Activated effector memory CD4-positive, alpha-beta T cell treated with anti-CD3 and anti-CD28 coated beads, Interleukin-2, amount 50 U/mL, for 16 hours (primary cell): ENCODE measurements at places on chromosomes 5 and 9.

GRCh38 chr5:172420235-172420939 is 33.9 kb downstream of the SH3PXD2B start:
- DNase-seq: no peak

DNA sequence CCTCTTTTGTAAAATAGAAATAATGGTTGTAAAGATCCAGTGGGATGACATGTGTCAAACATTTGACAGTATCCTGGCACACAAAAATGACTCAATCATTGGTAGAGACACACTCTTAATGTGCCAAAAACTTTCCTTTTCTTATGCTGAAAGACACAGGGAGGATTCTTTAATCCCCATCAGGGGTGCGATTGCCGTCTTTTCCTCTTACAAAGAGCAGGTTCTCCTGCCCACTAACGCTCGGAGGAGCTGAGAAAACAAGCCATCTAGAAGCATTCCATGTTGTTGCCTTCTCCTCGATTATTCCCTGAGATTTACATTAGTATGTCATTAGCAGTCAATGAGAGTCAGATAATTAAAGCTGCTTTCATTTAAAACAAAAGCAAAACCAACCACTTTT is 342.6 kb upstream of the CCNH start:
- no peak for DNase-seq

GRCh38 chr9:112038017-112038408 is 137.1 kb downstream of the SUSD1 start:
- no peak for DNase-seq

DNA sequence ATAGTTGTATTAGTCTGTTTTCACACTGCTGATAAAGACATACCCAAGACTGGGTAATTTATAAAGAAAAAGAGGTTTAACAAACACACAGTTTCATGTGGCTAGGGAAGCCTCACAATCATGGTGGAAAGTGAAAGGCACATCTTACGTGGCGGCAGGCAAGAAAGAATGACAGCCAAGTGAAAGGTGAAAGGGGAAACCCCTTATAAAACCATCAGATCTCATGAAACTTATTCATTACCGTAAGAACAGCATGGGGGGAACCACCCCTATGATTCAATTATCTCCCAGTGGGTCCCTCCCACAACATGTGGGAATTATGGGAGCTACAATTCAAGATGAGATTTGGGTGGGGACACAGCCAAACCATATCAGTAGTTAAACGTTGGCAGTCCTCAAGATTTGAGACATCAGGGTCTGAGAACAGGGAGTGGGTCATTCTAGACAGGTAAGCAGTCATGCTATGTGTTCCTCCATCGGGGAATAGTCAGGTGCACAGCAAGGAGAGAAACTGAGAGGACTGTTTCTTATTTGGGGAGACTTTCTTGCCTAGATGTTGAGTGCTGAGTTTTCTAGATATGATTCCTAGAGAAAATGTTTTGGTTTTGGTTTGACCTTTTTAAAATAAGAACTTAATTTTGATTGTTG is 45.8 kb upstream of the ENTREP1 start:
- DNase-seq: no peak

DNA sequence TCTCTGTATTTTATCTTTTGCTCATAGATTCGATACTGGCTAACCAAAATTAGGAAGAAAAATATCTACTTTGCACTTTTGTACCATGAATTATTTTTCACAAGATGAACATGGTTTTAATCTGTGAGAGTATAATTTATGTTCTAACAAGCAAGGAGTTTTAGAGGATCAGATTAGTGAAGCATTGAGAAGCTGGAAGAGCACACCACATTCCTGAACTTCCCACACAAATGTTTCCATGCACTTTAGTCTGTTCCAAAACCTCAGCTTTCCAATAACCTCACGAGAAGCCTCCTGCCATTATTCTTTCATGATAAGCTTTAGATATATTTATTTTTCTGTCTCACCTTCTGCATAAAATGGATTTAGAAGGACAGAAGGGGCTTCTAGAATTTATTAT is 98.7 kb upstream of the MPDZ start:
- DNase-seq: no peak

DNA sequence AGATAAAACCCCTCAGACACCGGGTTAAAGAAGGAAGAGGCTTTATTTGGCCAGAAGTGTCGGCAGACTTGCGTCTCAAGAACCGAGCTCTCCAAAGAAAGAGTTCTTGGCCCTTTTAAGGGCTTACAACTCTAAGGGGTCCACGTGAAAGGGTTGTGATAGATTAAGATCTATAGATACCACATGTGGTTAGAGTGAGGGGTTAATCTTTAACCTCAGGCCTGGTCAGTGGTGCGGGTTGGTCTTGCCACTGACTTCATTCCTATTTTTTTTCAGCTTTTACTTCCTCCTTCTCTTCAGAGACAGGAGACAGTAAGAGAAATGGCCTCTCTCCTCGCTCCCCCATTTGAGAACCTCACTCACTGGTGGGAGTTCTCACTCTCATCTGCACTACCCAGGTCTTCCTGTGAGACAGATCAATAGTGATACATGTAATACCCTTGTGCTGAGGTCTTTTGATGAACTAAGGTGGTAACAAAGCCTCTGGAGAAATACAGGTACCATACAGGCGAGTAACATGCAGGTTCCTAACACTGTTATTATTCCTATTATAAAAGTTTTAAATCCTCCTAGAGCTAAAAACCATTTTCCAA is 52.4 kb upstream of the COX7C start:
- DNase-seq: no peak

DNA sequence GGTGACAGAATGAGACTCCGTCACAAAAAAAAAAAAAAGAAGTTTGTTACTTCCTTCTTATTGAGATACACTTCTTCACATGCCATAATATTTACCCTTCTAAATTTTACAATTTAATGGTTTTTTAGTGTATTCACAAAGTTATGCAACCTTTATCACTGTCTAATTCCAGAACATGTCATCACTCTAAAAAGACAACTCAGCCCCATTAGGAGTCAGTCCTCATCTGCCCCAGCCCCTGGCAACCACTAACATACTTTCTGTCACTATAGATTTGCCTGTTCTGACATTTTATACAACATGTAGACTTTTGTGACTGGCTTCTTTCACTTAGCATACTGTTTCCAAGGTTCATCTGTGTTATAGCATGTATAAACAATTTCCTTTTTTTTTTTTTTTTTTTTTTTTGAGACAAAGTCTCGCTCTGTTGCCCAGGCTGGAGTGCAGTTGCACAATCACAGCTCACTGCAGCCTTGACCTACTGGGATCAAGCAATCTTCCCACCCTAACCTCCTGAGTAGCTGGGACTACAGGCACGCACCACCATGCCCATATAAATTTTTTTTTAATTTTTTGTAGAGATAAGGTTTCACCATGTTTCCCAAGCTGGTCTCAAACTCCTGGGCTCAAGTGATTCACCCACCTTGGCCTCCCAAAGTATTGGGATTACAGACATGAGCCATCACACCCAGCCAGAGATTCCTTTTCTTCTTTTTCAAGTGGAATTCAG is 18.0 kb downstream of the AQP3 start:
- no peak for DNase-seq

DNA sequence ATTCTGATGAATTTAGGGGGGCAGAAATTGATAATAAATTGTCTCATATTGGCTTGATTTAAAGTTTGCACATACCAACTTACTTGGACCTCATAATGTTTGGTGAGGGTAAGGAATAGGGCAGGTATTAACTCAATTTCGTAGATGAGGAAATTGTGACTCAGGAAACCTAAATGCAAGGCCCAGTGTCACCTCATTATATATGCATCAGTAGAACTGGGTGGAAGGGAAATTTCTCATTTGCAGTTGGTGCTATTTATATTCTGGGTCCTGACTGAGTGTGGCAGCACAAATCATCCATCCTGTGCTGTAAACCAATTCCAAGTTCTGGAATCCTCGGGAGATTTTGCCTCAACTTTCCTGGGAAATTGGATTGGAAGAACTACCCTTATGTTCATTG is 103.0 kb downstream of the SPATA31D1 start:
- DNase-seq: no peak

GRCh38 chr9:134063571-134064450 is 4.0 kb downstream of the BRD3 start:
- no peak for DNase-seq

DNA sequence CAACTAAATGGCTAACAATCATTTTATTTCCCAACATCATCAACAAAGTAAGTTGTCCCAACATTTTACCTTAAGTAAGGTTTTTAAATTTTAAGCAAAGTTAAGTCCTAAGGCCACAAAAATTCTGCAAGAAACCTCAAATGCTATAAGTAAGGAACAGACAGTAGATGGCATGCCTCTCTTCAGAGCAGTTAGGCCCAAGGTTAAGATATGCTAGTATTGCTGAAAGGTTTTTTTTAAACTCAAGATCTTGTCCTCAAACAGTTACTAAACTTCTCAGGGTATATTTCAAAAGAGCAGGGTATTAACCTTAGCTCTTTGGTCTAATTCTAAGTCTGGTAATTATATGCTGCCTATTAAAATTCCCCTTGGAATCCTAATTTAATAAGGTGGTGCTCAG is 35.1 kb downstream of the PJA2 start:
- no peak for DNase-seq
